SK-MEL-5 (cell line): ENCODE measurements at places on chromosomes 13 and 19. TPM values are rescaled to one million over a fixed set of nuclear protein-coding genes. Genes with fewer than 3 reads are reported as not detected.

DNA sequence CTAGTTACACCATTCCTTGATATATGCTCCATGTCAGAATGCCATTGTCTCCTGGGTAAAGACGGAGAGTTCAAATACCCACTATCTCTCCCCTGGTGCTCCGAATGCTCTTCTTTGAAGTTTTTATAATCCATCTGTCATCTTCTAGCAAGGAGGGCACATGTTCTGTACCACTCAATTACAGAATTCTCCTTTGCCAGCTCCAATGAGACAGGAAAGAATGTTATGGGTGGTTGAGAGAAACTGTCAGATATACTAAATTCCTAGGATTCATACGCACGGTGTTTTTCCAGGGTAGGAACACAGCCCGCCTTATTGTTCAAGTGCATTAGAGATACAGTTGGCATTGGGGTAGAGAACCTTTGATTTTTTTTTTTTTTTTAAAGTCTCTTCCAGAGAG lies 118.0 kb upstream of the ZNF536 start:
- DNase-seq: no peak

GRCh38 chr19:43461303-43461702 lies 4.1 kb downstream of the LYPD3 start:
- DNase-seq: no peak

GRCh38 chr19:3367628-3368440 lies 1.5 kb downstream of the NFIC start:
- no peak for DNase-seq

DNA sequence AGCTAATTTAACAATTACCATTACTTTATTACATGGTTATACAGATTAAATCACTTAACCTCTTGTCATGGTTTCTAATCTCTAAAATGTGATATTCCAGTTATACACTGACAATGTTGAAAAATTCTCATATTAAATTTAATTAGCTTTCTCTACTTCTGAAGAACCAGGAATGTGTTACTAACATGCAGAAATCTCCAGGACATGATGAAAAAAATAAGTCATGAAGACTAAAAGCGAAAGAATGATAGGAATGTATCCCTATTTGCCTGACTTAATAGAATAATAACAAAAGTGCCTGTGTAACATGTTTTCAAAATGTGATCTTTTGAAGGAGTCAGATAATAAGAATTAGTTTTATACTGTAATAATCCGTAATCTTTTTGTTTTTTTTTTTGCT lies 2823.7 kb upstream of the PCDH20 start:
- no peak for DNase-seq

GRCh38 chr13:34638897-34639296 lies 303.2 kb upstream of the NBEA start:
- no peak for DNase-seq

DNA sequence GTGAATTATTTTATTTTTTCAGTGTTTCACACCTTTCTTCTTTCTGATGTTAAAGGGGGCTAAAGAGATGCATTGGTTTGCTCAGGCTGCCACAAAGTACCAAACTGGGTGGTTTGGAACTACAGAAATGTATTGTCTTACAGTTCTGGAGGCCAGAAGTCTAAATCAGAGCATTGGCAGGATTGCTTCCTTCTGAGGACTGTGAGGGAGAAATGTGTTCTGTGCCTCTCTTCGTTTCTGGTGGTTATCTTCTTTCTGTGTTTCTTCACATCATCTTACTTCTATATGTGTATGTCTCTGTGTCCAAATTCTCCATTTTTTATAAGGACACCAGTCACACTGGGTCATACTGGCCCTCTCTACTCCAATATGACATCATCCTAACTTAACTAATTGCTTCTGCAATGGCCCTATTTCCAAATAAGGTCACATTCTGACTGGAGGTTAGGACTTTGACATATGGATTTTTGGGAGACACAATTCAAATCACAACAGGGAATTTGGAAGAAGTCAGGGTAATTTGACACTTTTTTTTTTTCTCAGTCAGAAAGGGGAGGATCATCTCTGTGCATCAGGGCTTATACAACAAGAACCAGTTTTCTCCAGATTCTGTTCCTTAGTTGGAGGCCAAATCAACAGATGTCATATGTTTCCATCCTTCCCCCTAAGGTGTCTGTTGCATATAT lies 188.2 kb downstream of the KCNRG start:
- DNase-seq: no peak

The COL4A1 gene
- total RNA-seq: 12.1 and 13.5 TPM in 2 replicates

The ALOX5AP gene
- 0.24 TPM in 1 of 2 replicates, not detected in the other for total RNA-seq
